ENCODE measurements at places on chromosomes 13 and 19. TPM values are rescaled to one million over a fixed set of nuclear protein-coding genes. Genes with fewer than 3 reads are reported as not detected.

DNA sequence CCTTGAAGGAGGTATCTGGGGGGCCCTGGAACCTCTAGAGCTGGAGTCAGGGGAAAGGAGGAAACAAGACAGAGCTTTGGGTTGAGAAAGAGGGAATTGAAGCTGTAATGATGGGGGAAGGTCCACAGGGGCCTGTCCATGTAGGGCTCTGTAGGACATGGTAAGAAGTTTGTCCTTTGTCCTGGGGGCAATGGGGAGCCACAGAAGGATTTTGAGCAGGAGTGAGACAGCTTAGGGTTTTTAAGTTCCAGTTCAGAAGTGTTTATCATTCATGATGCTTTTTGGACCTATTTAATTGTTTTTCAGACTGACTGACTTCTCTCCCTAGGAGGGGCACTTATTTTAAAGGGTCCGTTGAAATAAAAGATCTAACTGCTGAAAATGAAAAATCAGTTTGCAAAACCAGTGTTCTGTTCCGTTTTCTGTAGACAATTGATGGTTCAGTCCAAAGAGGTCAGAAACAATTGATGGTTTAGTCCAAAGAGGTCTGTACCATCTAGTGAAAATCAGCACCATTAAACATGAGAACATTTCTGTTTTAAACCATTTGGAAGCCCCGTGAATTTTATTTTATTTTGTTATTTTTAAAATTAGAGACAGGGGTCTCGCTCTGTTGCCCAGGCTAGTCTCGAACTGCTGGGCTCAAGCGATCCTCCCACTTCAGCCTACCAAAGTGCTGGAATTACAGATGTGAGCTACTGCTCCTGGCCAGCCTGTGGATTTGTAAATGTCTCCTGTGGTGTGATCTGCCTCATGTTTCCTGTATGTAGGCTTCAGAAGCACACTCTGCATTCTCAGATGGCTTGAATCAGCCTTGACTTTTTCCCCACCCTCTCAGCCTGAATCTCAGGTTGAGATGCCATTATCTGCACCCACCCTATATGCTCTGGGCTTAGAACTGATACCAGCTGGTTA is 8.4 kb downstream of the PLD3 start:
- DNase-seq: no peak

GRCh38 chr13:42086582-42086981 is 38.1 kb downstream of the DGKH start:
- no peak for DNase-seq

- no peak for DNase-seq
Observed at GRCh38 chr13:66301006-66301405, 929.1 kb downstream of the PCDH9 start.

The SHC2 gene
- 10.7 TPM for polyA plus RNA-seq

The DLL3 gene
- polyA plus RNA-seq: 0.17 TPM

The LILRA1 gene
- polyA plus RNA-seq: 0.43 TPM

All from kidney (tissue), 22 donors.